ENCODE measurements at places on chromosomes 3 and 15. TPM values are rescaled to one million over a fixed set of nuclear protein-coding genes. Genes with fewer than 3 reads are reported as not detected.

The PRRT3 gene
- 0.51 TPM for total RNA-seq

The ANKUB1 gene
- total RNA-seq = under 0.01 TPM

The KCNH8 gene
- total RNA-seq = under 0.01 TPM

The CHP1 gene
- total RNA-seq = 67.0 TPM

The B3GALNT1 gene
- 11.9 TPM for total RNA-seq

Measured in dermis microvascular lymphatic vessel endothelial cell (primary cell).